ENCODE measurements at places on chromosomes 4 and X. TPM values are rescaled to one million over a fixed set of nuclear protein-coding genes. Genes with fewer than 3 reads are reported as not detected.

Gene ETNPPL
- not detected for total RNA-seq

Gene ASB12
- total RNA-seq: not detected

Gene NOCT
- 15.1 TPM for total RNA-seq

Gene USP17L19
- total RNA-seq: not detected

Gene SCML1
- 12.3 TPM for total RNA-seq

Gene RNF175
- not detected for total RNA-seq

Gene P2RY10
- total RNA-seq: not detected

Gene PHEX
- 0.85 TPM for total RNA-seq

Gene POU3F4
- 0.82 TPM for total RNA-seq

Gene GLRA3
- not detected for total RNA-seq

Gene SHROOM2
- total RNA-seq: 3.6 TPM

Gene FRMPD4
- total RNA-seq: 0.08 TPM

Gene MAGEA4
- total RNA-seq: not detected

Gene RASSF6
- not detected for total RNA-seq

Gene CRLF2
- not detected for total RNA-seq

Gene FAT4
- 9.0 TPM for total RNA-seq

Gene SMR3B
- not detected for total RNA-seq

Gene CLCN5
- 3.6 TPM for total RNA-seq

Gene YY2
- total RNA-seq: 2.1 TPM

All from H4 (cell line).